ENCODE measurements at places on chromosomes 16 and 17.

- no peak for DNase-seq
These were observed 19.2 kb upstream of the ABAT start for GRCh38 chr16:8655184-8655717.

- DNase-seq = no peak
These were observed 340.0 kb downstream of the XYLT1 start for GRCh38 chr16:17130733-17131132.

GRCh38 chr17:74196541-74197317 is 6.7 kb upstream of the RPL38 start:
- no peak for DNase-seq

- peak; percentile 23 for DNase-seq
These were observed at the start of gene TMEM204 for GRCh38 chr16:1533443-1533951. TMEM204 (plus strand) TSS chr16:1533666; CDS start chr16:1534276, 610 bp downstream.

- no peak for DNase-seq
These were observed 116.0 kb downstream of the MAP2K4 start for GRCh38 chr17:12136646-12137045.

DNA sequence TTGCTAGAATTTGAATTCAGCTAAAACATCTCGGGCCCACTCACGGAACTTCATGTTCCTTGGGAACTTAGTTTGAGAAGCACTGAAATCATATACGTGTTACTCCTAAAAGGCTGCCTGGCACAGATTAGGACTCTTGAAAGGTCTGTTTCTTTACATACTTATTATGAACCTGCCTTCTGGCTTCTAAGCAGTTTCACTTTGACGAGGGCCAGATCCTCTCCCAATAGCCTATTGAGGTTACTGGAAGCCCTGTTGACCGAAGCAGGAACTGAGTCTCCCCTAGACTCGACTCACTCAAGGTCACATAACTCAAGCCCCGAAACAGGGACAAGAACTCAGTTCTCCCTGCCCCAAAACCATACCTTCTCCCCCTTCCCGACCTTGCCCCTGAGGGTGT is 121.9 kb upstream of the PLCG2 start:
- DNase-seq = no peak

DNA sequence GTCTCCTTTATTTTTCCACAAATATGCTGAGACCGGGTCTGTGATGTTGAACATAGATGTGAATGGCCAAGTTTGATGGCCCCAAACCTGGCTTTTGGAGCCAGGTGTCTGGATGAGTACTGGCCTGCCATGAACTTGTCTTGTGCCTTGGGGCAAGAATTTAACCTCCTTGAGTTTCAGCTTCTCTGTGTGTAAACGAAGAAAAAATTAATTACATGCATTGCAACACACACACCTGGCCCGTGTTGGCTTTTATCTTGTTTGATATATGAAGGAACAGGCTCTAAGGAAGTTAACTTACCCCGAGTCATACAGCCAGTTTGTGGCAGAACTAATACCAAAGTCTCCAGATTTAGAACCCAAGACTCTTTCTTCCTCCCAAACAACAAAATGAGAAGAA is 13.1 kb downstream of the FBXO39 start:
- no peak for DNase-seq

DNA sequence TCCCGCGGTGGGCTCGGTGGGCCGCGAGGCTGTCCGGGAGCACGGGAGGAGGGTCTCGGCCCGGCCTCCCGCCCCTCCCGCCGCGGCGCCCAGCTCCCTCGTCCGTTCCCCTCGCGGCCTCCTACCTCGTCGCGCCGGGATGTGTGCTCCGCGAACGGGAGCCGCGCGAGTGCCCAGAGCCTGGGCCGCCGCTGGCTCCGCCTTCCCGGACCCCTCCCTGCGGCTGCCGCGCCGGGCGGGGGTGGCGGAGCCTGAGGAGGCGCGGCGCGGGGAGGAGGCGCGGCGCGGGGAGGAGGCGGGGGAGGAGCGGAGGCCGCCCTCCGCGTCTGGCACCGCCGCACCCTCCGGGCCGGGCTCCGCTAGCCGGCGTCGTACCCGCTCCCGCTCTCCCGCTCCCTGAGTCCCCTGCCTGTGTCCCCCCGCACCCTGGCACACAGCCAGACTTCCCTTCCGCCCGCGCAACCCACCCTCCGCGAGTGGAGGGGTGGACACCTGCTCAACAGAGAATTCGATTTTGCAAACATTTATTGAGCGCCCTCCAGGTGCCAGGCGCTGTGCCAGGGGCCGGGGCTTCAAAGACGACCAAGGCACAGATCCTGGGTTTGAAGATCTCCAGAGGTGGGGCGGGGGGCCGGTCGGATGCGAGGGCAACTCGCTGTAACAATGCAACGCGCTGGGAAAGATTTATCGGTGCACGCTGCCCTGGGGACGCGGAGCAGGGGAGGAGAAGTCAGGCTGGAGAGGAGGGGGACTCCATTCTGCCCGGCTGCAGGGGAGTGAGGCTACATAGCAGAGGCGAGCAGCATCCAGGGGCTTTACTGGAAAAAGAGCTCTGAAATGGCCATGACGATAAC is at the start of gene MPP3:
TSS of gene MPP3 (minus strand) at position 171 of the 854 bp plus-strand sequence. CDS start 1,240 bp downstream, outside the sequence.
- no peak for DNase-seq

GRCh38 chr17:49993423-49994060 is 1.5 kb downstream of the DLX3 start:
- no peak for DNase-seq

- no peak for DNase-seq
These were observed 217.4 kb upstream of the TNRC6C start for GRCh38 chr17:77741109-77741508.

DNA sequence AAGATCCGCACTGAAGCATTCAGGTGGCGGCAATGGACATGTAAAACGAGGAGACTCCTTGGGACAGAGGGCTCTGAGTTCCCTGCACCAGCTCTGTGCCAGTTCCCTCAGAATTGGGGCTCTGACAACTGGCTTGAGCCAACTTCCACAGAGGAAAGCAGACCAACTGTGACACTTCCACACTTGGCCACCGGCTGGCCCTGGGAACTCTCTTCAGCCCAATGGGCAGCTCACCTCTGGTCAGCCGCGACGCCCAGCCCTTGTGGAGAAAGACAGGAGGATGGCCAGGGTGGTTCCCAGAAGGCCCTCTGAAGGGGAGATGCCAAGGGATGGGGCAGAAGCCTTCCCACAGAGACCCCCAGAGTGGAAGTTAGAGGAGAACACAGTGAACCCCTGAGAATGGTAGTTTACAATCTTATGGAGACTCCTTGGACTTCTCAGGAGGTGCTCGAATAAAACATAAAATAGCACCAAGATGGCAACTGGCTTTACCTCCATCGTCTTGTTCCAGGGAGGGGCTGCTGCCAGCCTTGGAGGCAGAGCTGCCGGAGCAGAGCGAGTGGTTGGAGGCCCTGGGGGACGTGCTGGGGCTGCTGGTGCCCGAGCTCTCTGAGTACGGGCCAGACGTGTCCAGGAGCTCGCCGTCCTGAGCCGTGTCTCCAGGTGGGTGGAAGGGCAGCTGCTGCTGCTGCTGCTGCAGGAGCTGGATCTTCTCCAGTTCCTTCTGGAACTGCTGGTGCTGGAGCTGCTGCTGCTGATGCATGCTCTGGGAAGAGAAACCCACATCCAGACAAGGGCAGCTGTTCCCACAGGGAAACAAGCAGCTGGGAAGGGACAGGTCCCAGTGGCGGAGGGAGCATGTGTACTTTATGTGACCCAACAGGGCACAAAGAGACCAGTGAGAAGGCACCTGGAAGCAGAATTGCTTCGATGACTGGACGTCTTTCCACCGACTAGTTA is 35.0 kb upstream of the ICAM2 start:
- DNase-seq = no peak

GRCh38 chr17:45906927-45907622 is 12.7 kb downstream of the MAPT start:
- peak; percentile 30 for DNase-seq

DNA sequence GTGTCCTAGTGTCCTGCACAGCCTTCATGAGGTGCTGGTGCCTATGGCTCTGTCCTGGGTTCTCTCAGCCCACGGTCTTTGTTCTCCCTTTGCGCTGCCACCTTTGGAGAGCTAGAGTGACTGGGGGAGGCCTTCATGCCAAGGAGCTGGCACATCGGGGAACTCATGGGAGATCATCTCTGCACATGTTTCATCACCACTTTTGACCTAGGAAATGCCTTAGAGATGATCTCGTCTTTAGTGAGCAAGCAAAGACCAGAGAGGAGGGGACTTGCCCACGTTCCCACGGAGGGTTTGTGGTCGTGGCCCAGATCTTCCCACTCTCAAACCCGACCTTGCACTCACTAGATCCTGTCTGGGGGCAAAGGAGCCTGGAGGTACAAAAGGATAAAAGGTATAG is 23.5 kb downstream of the TBX4 start:
- DNase-seq = no peak

GRCh38 chr17:28492352-28493310 is 13.5 kb upstream of the FOXN1 start:
- no peak for DNase-seq

DNA sequence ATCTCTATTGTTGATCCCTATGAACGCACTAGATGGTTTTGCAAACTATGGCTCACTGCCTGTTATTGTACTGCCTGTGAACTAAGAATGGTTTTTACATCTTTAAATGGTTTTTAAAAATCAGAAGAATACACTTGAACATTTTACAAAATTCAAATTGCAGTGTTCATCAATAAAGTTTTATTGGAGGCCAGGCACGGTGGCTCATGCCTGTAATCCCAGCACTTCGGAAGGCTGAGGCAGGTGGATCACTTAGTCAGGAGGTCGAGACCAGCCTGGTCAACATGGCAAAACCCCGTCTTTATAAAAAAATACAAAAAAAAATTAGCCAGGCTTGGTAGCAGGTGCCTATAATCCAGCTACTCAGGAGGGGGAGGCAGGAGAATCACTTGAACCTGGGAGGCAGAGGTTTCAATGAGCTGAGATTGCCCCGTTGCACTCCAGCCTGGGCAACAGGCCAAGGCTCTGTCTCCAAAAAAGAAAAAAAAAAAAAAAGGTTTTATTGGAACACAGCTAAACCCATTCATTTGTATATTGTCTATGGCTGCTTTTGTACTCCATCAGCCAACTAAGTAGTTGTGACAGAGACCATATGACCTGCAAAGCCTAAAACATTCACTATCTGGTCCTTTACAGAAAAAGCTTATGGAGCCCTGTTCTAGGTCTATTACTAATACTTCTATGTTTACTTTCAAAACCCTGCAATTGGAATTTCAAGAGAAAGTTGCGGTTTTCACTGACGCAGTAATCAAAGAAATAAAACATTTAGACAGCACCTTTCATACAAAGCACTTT is 18.9 kb downstream of the IKZF3 start:
- no peak for DNase-seq

DNA sequence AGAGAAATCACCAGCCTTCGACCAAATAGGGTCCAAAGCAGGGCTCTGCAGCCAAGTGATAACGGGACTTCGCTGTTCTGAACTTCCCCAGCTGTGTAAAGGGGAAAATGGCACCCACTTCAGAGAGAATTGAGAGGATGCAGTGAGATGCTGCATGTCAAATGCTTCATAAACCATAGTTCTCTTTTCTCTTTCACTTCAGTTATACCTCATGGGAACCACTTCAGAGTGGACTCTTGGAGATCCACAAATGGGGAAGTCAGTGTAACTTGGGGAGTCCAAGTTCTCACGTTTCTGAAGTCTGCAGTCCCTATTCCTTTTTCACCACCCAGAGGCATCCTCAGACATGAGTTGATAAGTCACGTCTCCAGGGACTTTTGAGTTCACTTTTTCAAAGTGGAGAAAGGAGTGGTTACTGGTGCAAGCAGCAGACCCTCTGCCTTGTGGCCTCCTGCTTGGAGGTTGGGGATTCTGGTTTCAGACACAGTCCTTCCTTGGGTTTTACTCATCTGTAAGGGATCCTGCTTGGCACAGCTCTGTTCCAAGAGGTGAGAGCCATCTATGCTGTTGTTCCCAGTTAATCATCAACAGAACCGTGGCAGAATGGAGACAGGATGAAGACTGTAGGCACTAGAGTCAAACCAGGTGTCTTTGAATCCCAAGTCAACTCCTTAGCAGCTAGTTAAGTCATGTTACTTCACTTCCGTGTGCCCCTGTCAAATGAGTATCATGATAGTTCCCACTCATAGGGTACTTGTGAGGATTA is 123.4 kb upstream of the NOL11 start:
- no peak for DNase-seq

DNA sequence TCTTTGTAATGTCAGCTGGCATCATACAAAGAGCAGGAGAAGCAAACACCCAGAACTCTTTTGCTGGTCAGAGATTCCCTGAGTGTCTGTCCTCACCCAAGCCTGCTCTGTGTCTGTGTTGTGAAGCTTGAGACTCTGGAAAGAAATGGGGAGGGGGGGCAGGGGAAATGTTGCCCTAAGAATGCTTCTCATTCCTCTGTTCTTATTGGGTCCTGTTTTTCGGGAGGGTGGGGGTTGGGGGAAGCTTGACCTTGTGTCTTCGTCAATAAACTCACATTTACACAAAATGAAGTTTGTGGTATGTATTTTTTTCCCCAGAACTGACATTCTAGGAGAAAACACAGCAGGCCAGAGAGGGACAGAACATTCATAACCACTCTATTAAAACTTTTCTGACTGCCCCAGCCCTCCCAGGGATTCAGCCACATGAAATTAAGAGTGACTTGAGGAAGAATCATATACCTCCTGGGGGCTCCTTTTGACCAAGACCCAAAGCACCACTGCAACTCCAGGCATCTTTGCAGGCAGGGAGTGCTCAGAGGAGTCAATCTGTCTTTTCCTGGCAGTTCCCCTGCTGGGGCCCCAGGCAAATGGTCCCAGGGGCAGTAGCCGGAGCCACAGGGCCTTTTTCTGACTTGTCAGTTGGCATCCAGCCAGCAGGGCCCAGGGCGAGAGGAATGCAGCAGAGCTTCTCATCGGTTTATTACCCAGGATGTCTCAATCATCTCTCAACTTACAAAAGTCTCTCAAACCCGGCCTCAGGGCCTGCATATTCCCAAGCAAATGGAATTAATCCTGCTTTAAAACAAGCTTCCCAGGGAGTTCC is 5.1 kb upstream of the RASL10B start:
- DNase-seq = no peak

- no peak for DNase-seq
These were observed 29.7 kb downstream of the RAI1 start for GRCh38 chr17:17710728-17711541.

GRCh38 chr17:49514071-49514721 is 19.1 kb downstream of the NGFR start:
- no peak for DNase-seq

DNA sequence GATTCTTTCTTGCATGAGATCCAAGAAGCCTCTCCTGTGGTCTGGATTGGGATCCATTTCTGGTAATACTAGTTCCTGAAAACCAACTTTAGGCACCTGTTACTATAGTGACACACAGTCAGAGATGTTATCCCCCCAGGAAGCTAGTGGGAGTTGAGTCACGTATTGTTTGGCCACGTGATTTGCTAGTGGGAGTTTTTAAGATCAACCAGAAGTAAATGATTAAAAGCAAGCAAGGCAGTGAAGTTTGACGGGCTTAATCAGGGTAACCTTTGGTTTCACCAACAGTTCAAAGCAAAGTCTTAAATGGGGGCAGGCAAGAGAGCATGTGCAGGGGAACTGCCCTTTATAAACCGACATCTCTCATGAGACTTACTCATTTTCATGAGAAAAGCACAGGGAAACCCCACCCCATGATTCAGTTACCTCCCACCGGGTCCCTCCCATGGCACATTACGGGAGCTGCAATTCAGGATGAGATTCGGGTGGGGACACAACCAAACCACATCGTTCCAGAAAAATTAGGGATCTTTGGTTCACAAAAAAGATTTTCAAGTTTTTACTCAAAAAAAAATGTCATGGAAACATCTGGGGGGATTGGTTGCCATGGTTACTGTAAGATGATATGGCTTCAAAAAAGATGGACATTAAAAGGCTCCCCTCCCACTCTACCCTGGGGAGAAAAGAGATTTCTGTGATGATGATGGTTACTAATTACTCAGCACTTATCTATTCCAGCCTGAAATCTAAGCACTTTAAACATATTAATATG is 483.1 kb upstream of the ERCC4 start:
- no peak for DNase-seq

GRCh38 chr17:45104029-45104428 is 28.3 kb downstream of the PLCD3 start:
- no peak for DNase-seq

Data from stimulated activated CD4-positive, alpha-beta T cell treated with anti-CD3 and anti-CD28 coated beads, Interleukin-12 subunit alpha, Interleukin-12 subunit beta, amount 100 ng/mL, for 24 hours (primary cell).